ENCODE measurements at places on chromosomes 6 and 20. TPM values are rescaled to one million over a fixed set of nuclear protein-coding genes. Genes with fewer than 3 reads are reported as not detected.

The SPTLC3 gene
- total RNA-seq = 0.02 TPM

The FUT9 gene
- not detected for total RNA-seq

The TRIM38 gene
- 30.8 TPM for total RNA-seq

The C4A gene
- total RNA-seq = 4.8 TPM

The TAF8 gene
- total RNA-seq = 57.7 TPM

The CDSN gene
- total RNA-seq = not detected

The GJA1 gene
- not detected for total RNA-seq

The RHAG gene
- not detected for total RNA-seq

The RAMACL gene
- total RNA-seq = 0.29 TPM

The MLN gene
- total RNA-seq = not detected

The RAD21L1 gene
- total RNA-seq = not detected

The BPI gene
- not detected for total RNA-seq

The GSTA2 gene
- not detected for total RNA-seq

The TBC1D22B gene
- 15.7 TPM for total RNA-seq

The SOD2 gene
- total RNA-seq = 108 TPM

The ANGPT4 gene
- total RNA-seq = not detected

The IP6K3 gene
- not detected for total RNA-seq

The ENPP3 gene
- total RNA-seq = 0.82 TPM

The TREML2 gene
- total RNA-seq = 7.4 TPM

The SLC52A3 gene
- not detected for total RNA-seq
